ENCODE measurements at places on chromosomes 4 and X.

DNA sequence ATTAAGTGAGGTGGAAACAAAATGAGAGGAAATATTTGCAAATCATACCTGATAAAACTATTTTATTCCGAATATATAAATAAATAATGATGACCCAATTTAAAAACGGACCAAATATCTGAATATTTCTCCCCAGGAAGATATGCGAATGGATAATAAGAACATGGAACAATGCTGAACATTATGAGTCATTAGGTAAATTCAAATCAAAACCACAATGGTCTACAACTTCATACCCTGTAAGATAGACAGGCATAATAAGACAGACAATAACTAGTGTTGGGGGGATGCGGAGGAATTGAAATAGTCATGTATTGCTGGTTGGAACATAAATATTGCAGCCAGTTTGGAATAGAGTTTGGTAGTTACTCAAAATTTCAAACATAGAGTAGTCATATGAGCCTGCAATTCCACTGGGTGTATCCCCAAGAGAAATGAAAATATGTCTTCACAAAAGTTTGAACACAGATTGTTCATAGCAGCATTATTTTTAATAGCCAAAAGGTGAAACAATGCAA lies 47.6 kb upstream of the DRP2 start:
- DNase-seq: no peak

GRCh38 chr4:120699354-120699753 lies 223.2 kb downstream of the PRDM5 start:
- no peak for DNase-seq

GRCh38 chr4:138596896-138597295 lies 354.7 kb upstream of the SLC7A11 start:
- DNase-seq: no peak

DNA sequence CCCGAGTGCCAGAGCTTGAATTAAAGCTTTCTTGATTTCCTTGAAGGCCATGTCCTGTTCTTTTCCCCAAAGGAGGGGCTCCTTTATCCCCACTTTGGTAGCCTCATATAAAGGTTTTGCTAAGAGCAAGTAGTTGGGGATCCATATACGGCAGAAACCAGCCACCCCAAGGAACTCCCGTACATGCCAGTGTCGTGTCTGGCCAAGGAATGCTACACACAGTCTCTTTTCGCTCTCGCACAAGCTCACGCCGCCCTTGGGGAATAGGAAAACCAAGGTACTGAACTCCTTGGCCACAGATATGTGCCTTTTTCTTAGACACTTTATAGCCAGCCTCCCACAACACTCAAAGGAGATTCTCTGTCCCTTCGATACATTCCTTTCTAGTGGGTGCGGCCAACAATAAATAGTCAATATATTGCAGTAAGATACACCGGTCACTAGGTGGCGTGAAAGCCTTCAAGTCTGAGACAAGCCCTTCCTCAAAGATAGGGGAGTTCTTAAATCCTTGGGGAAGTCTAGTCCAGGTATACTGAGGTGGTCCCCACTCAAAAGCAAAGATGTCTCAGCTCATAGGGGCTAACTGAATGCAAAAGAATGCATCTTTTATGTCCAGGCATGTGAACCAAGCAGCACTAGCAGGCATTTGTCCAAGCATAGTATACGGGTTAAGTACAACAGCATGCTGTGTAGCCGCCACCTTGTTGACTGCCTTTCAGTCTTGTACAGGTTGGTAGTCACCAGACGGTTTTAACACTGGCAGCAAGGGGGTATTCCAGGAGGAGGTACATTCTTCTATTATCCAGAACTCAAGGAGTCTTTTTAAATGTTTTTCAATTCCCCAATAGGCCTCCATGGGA lies 57.8 kb upstream of the XAGE1B start:
- DNase-seq: no peak

GRCh38 chr4:188042191-188042590 lies 46.6 kb downstream of the ZFP42 start:
- no peak for DNase-seq

GRCh38 chr4:8857766-8858700 lies 13.6 kb downstream of the HMX1 start:
- no peak for DNase-seq

DNA sequence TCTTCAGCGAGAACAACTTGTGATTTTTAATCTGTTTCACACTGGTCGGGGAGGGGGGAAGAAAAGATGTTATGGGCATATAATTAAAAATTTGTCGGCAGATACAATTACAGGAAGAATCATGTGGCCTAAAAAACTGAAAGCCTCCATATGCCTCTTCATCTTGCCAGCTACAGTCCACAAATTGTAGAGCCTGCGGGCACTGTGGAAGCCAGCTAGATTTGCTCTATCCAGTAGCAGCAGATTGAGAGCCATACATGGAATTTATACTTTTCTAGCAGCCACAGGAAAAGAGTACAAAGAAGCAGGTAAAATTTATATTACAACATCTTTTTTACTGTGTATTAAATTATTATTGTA lies 147.3 kb downstream of the TBL1X start:
- DNase-seq: no peak

GRCh38 chr4:475962-476361 lies 23.0 kb downstream of the ZNF721 start:
- no peak for DNase-seq

DNA sequence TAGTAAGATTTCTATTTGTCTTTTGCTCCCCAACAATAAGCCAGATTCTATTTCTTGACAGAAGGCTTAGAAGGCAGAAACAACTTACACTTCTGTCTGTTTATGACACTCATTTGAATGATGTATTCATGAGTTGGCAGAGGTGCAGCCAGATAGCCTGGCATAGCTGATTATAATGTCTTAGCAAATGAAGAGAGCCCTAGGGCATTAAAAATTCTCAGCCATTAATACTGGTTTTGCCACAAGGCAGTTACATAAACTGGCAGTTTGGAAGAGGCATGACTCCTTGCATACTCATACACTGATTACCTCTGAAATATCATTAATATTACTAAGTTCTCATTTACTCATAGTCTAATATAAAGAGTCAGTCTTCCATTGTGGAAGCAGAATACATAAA lies 728.5 kb upstream of the NDST4 start:
- no peak for DNase-seq
